ENCODE measurements at places on chromosomes 5 and 9. TPM values are rescaled to one million over a fixed set of nuclear protein-coding genes. Genes with fewer than 3 reads are reported as not detected.

- H3K4me3 ChIP-seq = peak within 1 kb of the TSS; percentile 54
- no peaks in the 10 kb centered on the region for H3K27me3 ChIP-seq
- DNase-seq = peak; percentile 88
- no peaks in the 10 kb centered on the region for H3K4me1 ChIP-seq
- peak within 1 kb of the TSS; percentile 83 for H3K27ac ChIP-seq
Measured at GRCh38 chr9:137277329-137278041, at the start of gene TOR4A. Gene TOR4A (plus strand): TSS chr9:137277726. CDS start chr9:137278690, 964 bp downstream.

DNA sequence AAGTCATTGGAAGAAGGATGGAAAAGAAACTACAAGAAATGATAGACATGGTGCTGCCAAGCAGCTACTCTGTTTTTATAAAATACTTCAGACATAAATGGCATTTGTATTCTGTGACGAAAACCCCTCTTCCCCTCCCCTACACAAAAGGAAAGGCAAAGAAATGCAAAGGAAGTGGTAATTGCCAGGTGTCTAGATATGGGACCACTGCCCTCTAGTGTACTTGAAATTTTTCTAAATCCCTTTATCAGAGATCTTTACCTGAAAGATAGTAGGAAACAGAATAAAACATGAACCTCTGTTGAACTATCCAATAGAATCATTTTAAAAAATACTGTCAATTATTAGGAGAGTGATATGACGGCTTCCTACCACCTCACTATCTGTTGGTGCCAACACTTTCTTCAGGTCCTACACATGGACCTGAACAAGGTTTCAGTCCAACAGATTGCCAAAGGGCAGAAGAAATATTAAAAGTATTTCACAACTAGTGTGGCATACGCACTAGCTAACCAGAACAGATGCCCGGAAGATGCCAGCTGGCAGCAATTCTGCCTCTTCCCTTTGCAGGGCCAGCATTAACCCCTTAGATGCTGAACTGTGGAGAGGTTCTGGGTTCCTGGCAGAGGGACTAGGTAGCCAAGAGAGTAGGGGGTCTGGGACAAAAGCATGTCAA lies 104.1 kb downstream of the TSSK1B start:
- H3K4me3 ChIP-seq = no peak overlapping the region
- peak overlapping the region; percentile 17 for H3K27ac ChIP-seq
- no peak for DNase-seq
- H3K4me1 ChIP-seq = no peaks in the 10 kb centered on the region
- no peaks in the 10 kb centered on the region for H3K36me3 ChIP-seq

The SPATA31E1 gene
- total RNA-seq = not detected

GRCh38 chr9:132242621-132243155 lies 80.8 kb downstream of the NTNG2 start:
- no peaks in the 10 kb centered on the region for H3K27me3 ChIP-seq
- H3K36me3 ChIP-seq = no peaks in the 10 kb centered on the region
- H3K4me3 ChIP-seq = peak overlapping the region; percentile 51
- H3K27ac ChIP-seq = peak overlapping the region; percentile 32
- H3K4me1 ChIP-seq = no peaks in the 10 kb centered on the region

The SV2C gene
- 0.04 TPM for total RNA-seq

DNA sequence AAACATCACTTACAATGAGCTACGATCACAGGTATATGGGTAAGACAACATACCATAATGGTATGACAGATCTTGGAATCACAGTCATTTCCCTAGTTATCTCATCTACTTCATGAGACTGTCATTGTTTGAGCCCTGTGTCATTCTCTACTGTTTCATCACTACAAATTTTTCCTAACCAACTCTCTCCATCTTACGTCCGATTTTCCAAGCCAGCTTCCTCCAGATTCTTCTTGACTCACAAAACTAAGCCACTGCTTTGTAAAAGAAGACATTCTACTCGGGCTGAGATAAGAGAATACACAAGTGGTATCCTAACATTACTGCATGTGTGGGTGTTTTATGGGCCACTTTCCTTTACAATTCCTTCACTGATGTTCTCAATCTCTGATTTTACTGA lies 49.6 kb downstream of the SERINC5 start:
- no peaks in the 10 kb centered on the region for H3K36me3 ChIP-seq
- no peak for DNase-seq
- H3K27me3 ChIP-seq = no peaks in the 10 kb centered on the region
- H3K27ac ChIP-seq = peak overlapping the region; percentile 32
- no peak overlapping the region for H3K4me3 ChIP-seq

DNA sequence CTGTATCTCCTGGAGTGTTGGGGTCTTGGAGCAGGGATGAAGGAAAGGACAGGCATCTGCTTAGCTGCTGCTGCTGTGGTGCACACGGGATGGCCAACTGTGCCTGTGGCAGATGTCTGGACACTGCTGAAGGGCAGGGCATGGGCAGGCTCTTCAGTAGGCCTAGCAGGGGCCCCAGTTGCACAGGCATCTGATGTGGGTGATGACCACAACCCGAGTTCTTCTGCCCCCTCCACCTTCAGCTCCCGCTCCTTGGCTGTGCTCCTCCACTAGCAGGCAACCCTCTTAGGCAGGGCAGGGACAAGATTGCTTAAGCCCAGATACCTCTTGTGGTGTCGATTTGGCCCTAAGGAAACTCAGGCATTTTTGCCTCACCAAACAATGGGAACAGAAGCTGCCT lies 9.0 kb upstream of the MEGF10 start:
- H3K36me3 ChIP-seq = no peaks in the 10 kb centered on the region
- no peak for DNase-seq
- no peaks in the 10 kb centered on the region for H3K27me3 ChIP-seq
- H3K4me1 ChIP-seq = no peaks in the 10 kb centered on the region
- H3K27ac ChIP-seq = no peak overlapping the region

- H3K4me3 ChIP-seq = no peak overlapping the region
- no peak overlapping the region for H3K27ac ChIP-seq
- H3K27me3 ChIP-seq = no peaks in the 10 kb centered on the region
- no peaks in the 10 kb centered on the region for H3K4me1 ChIP-seq
Measured at GRCh38 chr5:35884773-35885172, 28.1 kb downstream of the IL7R start.

- H3K27me3 ChIP-seq = no peaks in the 10 kb centered on the region
- peak; percentile 62 for DNase-seq
- H3K27ac ChIP-seq = peak overlapping the region; percentile 78
- H3K4me3 ChIP-seq = peak overlapping the region; percentile 70
- H3K36me3 ChIP-seq = no peaks in the 10 kb centered on the region
Measured at GRCh38 chr9:114156657-114157421, 1.5 kb downstream of the COL27A1 start.

GRCh38 chr9:107685376-107685775 lies 195.8 kb upstream of the KLF4 start:
- H3K36me3 ChIP-seq = no peaks in the 10 kb centered on the region
- DNase-seq = no peak
- H3K4me3 ChIP-seq = no peak overlapping the region

The GFRA3 gene
- 0.39 TPM for total RNA-seq
